ENCODE measurements at places on chromosomes 5 and 9. TPM values are rescaled to one million over a fixed set of nuclear protein-coding genes. Genes with fewer than 3 reads are reported as not detected.

- H3K4me3 ChIP-seq, result no peak overlapping the region
- H3K36me3 ChIP-seq, result no peaks in the 10 kb centered on the region
- peaks cover 8% of the 10 kb centered on the region for H3K4me1 ChIP-seq
- peak; percentile 32 for DNase-seq
These were observed 35.5 kb upstream of the GLRX start for GRCh38 chr5:95858023-95858461.

DNA sequence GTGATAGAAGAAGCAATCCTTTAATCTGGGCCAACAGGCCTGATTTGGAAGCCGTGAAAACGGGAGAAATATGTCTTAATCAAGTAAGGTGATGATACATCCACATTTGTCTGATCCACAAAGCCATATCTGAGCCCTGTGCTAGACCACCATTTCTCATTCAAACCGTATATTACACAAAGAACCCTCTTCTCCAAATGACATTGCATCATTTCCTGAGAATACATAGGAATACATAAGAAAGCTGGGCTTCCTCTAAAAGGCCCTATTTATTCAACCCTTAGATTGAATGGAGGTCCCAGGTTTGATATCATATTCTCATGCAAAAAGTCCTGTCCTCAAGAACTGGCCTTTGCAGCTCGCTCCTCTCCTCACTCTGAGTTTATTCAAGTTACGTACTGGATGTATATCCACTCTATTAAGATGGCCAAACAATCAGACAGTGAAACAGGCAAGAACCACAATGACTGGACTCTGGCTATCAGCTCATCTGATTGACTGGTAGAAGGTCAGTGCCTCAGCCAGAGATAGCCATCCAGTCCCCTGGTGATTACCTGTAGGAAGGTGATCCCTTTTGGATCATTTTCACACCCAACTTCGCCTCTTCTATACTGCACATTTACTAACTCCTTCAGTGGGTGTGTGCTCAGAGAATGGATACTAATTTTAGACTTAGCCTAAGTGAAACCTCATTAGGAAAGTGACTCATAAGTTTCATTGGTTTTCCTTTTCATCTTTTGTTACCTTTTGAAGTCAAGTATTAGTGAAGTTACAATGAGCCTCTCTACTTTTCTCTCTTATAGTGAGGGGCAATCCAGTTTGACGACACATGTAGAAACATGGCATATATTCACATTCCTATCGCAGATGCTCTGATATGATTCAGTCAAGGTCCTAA, 167.6 kb upstream of the WWC1 start:
- H3K27ac ChIP-seq, result no peak overlapping the region
- no peak for DNase-seq
- no peak overlapping the region for H3K4me3 ChIP-seq
- H3K36me3 ChIP-seq, result no peaks in the 10 kb centered on the region

- no peak overlapping the region for H3K4me3 ChIP-seq
- H3K27ac ChIP-seq, result no peak overlapping the region
- no peaks in the 10 kb centered on the region for H3K4me1 ChIP-seq
- H3K27me3 ChIP-seq, result no peaks in the 10 kb centered on the region
These were observed 42.9 kb upstream of the HAND1 start for GRCh38 chr5:154520861-154521453.

- H3K36me3 ChIP-seq, result no peaks in the 10 kb centered on the region
- DNase-seq, result no peak
- H3K27ac ChIP-seq, result no peak overlapping the region
These were observed 96.8 kb downstream of the WNK2 start for GRCh38 chr9:93280661-93281259.

Gene FAXDC2
- total RNA-seq, result 126 TPM

DNA sequence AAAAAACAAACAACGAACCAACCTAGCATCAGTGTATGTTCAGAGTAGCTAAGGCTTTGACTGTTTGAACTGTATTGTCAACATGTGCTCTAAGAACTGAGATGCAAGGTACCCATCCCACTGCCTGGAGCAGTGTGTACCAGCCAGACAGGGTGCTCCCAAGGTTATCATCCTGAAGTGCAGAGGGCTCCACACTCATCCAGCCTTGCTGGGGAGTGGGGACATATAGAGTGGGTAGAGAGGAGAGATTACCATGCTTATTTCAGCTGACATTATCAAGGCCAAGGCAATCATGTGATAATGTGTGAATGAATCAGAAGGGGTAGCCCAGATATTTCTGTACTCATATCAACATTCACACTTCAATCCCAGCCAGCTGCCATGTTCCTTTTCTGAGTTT, 68.7 kb upstream of the ZNF622 start:
- H3K4me1 ChIP-seq, result no peaks in the 10 kb centered on the region
- no peak overlapping the region for H3K27ac ChIP-seq
- no peak overlapping the region for H3K4me3 ChIP-seq
- no peaks in the 10 kb centered on the region for H3K36me3 ChIP-seq
- DNase-seq, result no peak
- no peaks in the 10 kb centered on the region for H3K27me3 ChIP-seq

DNA sequence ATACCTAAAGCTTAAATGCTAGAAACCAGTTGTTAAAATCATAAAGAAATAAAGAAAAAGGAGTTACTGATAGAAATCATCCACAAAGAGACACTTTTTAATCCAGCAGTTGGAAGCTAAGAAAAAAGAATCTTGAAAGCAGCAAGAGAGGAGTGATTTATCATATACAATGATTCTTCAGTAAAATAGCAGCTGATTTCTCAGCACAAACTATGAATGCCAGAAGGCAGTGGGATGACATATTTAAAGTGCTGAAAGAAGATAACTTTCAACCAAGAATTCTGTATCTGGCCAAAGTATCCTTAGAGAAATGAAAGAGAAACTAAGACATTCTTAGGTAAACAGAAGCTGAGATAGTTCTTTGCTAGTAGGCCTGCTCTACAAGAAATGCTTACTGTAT, 366.0 kb downstream of the HTR1A start:
- DNase-seq, result no peak
- no peaks in the 10 kb centered on the region for H3K36me3 ChIP-seq
- H3K4me1 ChIP-seq, result no peaks in the 10 kb centered on the region
- no peak overlapping the region for H3K27ac ChIP-seq
- H3K4me3 ChIP-seq, result no peak overlapping the region

GRCh38 chr5:142908659-142909058, 138.5 kb downstream of the ARHGAP26 start:
- H3K4me3 ChIP-seq, result no peak overlapping the region
- no peaks in the 10 kb centered on the region for H3K27me3 ChIP-seq
- no peak for DNase-seq
- no peak overlapping the region for H3K27ac ChIP-seq

DNA sequence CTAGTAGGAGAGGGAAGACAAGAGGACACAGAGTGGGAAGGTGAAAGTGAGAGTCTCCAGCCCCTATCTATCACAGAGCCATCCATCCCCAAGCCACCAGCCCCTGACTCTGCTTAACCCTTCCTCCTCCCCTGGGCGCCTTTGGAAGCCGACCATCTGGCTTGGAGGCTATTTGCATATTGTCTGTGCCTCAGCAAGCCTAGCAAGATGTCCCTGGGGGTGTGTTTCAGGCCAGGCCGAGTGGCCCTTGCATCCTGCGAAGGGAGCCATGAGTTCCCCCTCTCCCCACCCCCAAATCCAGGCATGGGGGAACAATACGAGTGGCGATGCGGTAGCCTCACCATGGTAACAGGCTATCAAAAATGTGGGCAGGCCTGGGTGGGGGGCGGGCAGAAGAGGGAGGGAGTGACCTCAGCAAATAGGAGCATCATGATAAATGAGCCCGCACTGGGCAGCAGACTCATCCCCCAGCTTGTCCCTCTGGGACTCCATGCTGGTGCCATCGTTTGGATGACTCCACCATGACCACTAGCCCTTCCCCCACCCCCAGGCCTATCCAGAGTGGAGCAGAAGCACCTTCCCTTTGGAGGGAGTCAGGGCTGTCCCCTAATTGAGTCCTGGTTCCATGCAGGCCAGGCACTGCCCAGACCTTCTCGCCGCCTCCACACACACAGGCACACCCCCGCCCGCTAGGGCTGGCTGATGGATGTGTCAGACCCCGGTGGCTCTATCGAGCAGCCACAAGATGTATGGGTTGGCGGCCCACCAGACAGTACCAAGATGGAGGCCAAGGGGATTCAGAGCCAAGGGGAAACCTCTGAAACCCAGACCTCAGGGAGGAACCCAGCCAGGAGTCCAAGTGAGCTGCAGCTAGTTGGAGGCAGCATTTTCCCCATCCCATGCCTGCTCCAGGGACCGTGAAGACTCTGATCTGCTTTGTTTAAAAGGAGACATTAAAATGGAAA, 14.6 kb downstream of the URM1 start:
- H3K27ac ChIP-seq, result no peak overlapping the region
- no peak for DNase-seq
- no peaks in the 10 kb centered on the region for H3K4me1 ChIP-seq
- no peaks in the 10 kb centered on the region for H3K36me3 ChIP-seq

Gene ICE1
- 64.1 TPM for total RNA-seq

DNA sequence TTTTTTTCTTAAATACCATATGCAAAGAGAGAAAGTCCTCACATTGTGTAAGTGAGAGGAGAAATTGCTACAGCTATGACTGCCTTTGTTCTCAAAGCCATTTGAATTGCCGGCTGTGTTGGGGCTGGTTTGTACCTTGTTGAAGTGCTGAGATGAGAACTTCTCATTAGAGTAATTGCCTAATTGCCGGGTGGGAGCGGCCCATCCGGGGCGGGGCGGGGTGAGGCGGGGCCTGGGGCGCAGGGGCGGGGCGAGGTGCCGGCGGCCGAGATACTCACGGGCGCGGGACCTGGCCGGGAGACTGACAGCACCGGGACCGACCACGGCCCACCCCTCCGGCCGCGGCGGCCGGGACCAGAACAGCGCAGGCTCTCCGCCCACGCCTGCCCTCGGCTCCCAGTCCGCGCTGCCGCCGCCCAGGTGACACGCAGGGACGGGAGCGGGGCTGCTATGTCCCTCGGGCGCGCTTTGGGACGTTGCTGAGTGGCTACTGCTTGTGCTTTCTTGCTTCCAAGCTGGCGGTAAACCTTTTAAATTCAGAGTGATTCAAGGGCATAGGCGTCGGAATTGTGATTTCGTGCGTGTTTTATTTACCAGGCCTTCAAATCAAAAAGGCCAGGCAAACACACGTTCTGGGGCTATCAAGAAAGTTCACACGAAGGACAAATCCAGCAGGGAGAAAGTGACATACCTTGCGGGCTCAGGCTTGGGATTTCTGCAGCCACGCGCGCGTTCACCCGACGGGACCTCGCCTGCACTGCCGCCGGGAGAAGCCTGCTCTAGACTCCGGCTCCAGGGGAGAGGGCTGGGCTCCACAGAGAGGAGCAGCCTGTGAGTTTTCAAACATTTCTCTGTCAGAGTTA, 269.1 kb downstream of the FANCC start:
- H3K4me3 ChIP-seq, result peak overlapping the region; percentile 46
- peak; percentile 70 for DNase-seq
- H3K27ac ChIP-seq, result peak overlapping the region; percentile 96
- no peaks in the 10 kb centered on the region for H3K27me3 ChIP-seq
- no peaks in the 10 kb centered on the region for H3K36me3 ChIP-seq
- peaks cover 7% of the 10 kb centered on the region for H3K4me1 ChIP-seq

Gene PCDHA11
- total RNA-seq, result 0.29 TPM

DNA sequence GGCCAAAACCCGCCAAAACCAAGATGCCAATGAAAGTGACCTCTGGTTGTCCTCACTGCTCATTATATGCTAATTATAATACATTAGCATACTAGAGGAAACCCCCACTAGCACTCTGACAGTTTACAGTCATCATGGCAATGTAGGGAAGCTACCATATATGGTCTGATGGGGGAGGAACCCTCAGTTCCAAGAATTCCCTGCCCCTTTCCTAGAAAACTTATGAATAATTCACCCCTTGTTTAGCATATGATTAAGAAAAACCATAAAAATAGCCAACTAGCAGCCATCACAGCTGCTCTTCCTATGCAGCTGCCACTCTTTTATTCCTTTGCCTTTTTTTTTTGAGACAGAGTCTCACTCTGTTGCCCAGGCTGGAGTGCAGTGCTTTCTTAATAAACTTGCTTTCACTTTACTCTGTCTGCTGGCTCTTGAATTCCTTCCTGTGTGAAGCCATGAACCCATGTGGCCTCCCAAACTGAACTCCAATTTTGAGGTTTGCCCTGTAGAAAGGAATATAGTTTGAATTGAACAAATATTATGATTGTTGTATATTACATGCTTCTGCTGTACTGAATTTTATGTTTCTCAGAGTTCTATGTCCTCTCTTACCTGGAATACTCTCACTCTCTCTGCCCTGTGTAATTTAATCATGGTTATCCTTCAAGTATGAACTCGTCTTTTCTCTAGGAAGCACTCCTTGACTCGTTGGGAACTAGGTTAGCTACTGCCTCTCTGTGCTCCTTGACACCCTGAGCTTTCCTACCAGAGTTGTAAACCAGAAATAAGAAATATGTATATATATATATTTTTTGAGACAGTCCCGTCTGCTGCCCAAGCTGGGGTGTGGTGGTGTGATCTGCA, 59.8 kb downstream of the KIAA1958 start:
- peaks cover 3% of the 10 kb centered on the region for H3K4me1 ChIP-seq
- H3K27me3 ChIP-seq, result no peaks in the 10 kb centered on the region
- H3K36me3 ChIP-seq, result no peaks in the 10 kb centered on the region
- no peak for DNase-seq
- no peak overlapping the region for H3K4me3 ChIP-seq

DNA sequence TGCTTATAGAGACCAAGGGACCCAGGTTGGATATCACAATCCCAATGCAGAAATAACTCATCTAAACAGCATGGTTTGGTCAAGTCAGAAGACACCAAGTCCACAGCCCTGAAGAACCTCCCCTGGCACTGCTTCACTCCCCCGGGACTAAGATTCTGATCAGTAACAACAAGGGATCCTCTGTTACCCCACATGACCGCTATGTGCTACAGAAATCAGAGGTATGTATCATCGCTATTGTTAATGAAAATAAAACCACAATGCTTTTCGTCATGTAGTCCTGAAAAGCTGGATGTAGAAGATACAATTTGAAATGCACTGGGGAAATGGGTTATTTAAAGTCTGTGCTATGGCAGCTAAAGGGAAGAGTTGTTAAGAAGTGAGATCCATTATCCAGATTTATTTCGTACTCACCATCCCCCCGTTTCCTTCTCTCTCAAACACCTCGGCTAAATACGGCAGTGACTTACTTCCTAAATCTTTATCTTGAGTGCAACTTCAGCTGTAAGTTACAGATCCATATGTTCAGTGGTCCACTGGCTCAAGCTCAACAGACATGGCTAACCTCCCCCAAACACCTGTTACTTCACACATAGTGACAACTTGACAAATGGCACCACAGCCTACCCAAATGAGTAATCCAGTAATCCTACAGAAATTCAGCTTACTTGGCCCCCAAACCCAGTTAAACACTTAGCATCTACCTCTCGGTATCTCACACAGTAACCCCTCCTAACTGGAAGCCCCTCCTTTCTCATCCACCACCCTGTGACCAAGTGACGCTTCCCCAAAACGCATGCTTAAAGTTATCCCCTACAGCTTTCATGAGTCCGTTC, 129.2 kb downstream of the MYO10 start:
- H3K4me1 ChIP-seq, result no peaks in the 10 kb centered on the region
- H3K27ac ChIP-seq, result no peak overlapping the region
- no peaks in the 10 kb centered on the region for H3K27me3 ChIP-seq
- no peak for DNase-seq
- no peak overlapping the region for H3K4me3 ChIP-seq
- H3K36me3 ChIP-seq, result no peaks in the 10 kb centered on the region
